ENCODE measurements at places on chromosomes 6 and 20.

- no peak for DNase-seq
Measured at GRCh38 chr20:34083781-34084180, 28.3 kb downstream of the EIF2S2 start.

- DNase-seq: no peak
Measured at GRCh38 chr6:117137711-117138110, 127.6 kb upstream of the VGLL2 start.

GRCh38 chr6:158631678-158632537 is 12.6 kb downstream of the DYNLT1 start:
- no peak for DNase-seq

- no peak for DNase-seq
Measured at GRCh38 chr6:148465670-148466069, 123.0 kb downstream of the SASH1 start.

DNA sequence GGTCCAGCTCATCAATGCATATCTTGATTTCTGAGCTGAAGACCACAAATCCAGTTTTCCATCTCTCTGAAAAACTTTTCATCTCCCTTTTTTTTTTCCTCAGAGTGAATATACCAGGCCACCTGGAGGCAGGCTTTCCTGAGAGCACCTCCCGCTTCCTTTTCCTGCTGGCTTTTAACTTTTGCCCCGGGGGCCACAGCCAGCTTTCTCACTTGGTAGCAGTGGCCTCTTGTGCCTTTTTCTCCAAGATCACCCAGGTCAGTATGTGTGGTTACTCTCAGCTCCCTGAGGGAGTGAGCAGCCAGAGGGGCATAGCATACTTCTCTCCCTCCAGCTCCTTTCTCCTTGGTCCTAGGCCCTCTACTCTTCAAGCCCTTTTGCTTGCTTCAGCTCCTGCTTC is at the start of gene BTN1A1:
TSS of gene BTN1A1 (plus strand) at position 202 of the 400 bp plus-strand sequence. CDS start 984 bp downstream, outside the sequence.
- DNase-seq: no peak

GRCh38 chr6:39929733-39930461 is 4.4 kb downstream of the MOCS1 start:
- no peak for DNase-seq

GRCh38 chr20:25324412-25324811 is 66.2 kb downstream of the ABHD12 start:
- no peak for DNase-seq

- DNase-seq: no peak
Measured at GRCh38 chr6:25922301-25922700, 8.2 kb downstream of the SLC17A2 start.

- no peak for DNase-seq
Measured at GRCh38 chr6:156348424-156348823, 428.8 kb upstream of the ARID1B start.

DNA sequence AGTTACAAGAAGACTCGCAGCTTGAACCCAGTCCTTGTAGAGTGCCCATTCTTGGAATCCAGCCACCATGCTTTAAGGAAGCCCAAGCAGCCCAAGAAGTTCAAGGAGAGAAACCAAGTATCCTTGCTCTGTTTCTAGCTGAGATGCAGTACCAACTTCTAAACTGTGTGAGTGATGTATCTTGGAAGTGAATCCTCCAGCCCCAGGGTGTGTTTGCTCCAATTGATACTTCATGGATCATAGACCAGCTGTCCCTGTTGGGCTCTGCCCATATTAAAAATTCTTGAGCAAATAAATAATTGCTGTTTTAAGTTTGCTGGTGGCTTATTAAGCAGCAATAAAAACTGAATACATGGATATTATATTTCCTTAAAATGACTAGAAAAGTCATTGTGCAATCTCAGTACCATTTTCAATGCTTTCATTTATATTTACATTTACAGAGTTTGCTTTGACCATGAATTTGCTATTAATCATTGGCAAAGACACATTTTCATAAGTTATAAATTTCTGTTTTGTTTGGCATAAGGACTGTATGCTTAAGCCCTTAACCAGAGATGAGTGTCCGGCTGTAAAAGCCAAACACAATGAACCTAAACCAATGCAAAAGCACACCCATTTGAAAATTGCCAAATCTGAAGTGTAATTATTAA is 9.2 kb downstream of the SPTLC3 start:
- DNase-seq: no peak

DNA sequence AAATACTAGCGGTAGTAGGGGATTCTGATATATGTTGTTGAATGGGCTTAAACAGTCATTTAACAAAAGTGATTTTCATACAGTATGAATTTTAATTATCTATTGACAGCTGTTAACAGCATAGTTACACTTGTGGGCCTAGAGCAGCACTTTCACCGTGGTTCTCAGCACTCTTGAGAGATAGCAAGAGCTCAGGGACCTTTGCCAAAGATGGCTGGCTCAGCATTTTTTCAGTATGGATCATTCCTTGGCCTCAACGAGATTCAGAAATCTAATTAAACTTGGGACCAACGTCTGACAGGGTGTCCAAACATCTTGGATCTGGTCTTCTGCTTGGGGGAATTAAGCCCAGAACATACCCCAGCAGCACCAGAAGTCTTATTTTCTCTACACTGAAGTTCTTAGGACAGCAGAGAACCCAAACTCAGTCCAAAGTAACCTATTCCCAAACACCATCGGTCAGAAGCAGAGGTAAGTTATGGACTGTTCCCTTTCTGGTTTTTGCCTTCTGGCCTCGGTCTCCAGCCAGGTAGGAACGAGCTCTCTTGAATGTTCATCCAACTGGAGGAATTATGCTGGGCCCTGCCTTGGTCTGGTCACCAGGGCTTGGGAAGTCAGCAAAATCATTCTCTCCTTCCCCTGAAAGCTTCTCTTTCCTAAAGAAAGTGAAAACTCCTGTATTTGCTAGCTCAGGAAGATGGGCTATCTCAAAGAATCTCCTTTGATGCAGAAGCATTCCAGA is 25.7 kb downstream of the PRPH2 start:
- DNase-seq: no peak

DNA sequence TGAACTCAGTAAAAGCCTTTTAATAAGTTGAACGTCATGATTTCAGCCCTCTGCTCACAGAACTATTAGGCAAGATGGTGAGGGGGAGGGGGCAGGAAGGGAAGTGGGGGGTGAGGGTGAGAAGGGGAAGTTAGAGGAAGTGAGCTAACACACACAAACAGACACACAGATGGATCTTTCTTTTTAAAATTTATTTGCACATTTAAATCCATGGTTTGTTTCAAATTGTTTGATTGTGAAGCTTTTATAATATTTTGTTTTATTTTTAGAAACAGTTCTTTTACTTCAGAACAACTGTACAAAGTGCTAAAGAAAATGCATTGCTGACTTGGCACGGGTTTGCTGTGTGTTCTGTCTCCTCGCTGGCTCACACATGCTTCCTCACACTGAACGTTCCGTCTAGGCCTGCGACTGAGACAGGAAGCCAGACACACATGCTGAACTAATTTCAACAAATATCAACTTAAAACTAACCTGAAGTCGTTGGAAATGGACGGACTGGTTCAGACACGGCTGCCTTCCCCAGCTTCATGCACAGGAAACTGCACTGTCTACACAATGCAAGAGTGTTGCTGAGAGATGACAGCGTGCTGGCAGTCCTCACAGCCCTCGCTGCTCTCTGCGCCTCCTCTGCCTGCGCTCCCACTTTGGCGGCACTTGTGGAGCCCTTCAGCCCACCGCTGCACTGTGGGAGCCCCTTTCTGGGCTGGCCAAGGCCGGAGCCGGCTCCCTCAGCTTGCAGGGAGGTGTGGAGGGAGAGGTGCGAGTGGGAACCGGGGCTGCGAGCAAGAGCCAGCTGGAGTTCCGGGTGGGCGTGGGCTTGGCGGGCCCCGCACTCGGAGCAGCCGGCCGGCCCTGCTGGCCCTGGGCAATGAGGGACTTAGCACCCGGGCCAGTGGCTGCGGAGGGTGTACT is 8.1 kb upstream of the ZBP1 start:
- DNase-seq: no peak

DNA sequence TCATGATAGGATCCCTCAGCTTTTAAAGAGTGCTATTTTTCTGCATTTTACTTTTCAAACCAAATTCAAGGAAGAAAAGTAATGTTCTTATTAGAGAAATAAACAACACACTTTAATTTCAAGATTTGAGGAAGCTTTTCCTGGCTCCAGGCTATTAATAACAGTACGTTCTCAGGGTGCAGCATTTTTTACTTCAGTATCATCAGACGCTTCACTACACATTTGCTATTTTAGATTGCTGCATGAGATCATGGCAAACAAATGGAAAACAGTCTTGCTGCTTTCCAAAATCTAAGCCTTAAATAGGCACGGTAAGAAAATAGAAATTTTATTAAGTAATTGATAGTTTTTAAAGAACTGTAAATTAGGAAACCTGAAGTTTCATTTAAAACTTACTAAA is 253.6 kb upstream of the EXOC2 start:
- no peak for DNase-seq

DNA sequence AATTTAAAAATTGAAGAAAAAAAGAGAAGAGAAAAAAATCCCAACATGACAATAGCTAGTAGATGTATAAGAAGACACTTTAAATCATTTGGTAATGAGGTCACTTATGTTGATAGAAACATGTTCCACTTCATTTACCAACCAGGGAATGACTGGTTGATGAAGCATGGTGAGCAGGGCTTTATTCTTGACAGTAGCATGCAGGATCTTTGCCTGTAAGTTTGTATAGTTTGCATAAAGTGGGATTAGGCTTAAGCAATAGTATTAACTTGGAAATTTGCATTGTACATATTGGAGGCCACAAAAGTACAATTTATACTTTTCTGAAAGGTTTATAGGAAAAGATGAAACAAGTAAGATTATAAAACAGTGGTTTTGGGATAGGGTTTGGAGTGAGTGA is 67.0 kb downstream of the NOX3 start:
- no peak for DNase-seq

GRCh38 chr20:9062066-9062465 is 6.8 kb upstream of the PLCB4 start:
- no peak for DNase-seq
